ENCODE measurements at places on chromosomes 13 and 19. TPM values are rescaled to one million over a fixed set of nuclear protein-coding genes. Genes with fewer than 3 reads are reported as not detected.

ZNF480 gene
- polyA plus RNA-seq, result 3.4 TPM

ZNF69 gene
- 5.6 TPM for polyA plus RNA-seq

FUT1 gene
- 7.4 TPM for polyA plus RNA-seq

WDR87 gene
- not detected for polyA plus RNA-seq

C1QTNF9 gene
- polyA plus RNA-seq, result not detected

CD37 gene
- polyA plus RNA-seq, result not detected

DNAAF3 gene
- polyA plus RNA-seq, result 8.0 TPM

UBE2L5 gene
- not detected for polyA plus RNA-seq

All from H1 (cell line).